NCI-H187 (cell line): ENCODE measurements at places on chromosomes 1 and 21.

GRCh38 chr1:227733309-227733705 lies 1.8 kb downstream of the JMJD4 start:
- no peak for DNase-seq

- no peak for DNase-seq
Observed at GRCh38 chr1:172764378-172764777, 105.5 kb downstream of the FASLG start.

DNA sequence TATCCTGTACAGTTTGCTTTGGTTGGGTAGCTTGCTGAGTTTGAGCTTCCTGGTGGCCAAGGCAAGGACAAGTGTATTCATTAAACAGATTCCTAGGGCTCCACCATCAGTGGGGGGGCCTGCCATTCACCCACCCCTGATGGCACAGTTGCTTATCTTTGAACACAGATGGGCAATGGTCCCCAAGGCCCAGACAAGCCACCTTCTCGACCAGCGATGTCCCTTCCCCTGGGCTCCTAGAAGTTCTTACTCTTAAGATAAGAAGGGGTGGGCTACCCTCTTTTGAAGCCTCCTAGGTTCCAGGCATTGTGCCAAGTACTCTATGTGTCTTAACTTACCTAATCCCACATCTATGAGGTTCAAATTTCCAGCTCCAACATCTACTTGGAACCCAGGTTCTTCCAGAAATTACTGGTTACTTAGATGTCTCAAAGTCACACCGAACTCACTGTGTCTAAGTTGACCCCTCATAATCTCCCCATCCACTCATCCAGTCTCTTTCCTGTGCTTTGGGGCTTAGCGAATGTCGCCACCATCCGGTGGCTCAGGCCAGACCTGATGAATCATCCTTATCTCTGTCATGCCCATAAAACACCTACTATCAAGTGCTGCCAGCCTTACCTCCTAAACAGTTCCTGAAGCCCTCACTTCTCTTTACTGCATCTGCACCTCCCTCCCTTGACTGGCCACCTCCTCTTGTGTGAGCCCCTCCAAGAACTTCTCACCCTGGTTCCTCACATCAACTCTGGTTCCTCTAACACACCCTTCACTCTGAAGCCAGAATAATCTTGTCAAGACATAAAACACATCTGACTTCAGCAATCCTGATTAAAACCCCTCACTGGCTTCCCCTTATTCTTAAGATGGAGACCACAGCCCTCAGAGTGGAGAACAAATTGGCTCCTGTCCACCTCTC lies 50.1 kb downstream of the KLHDC7A start:
- no peak for DNase-seq

GRCh38 chr1:110250008-110250407 lies 39.9 kb downstream of the KCNC4 start:
- DNase-seq: no peak

- no peak for DNase-seq
Observed at GRCh38 chr1:86741947-86742572, 37.7 kb downstream of the SH3GLB1 start.

DNA sequence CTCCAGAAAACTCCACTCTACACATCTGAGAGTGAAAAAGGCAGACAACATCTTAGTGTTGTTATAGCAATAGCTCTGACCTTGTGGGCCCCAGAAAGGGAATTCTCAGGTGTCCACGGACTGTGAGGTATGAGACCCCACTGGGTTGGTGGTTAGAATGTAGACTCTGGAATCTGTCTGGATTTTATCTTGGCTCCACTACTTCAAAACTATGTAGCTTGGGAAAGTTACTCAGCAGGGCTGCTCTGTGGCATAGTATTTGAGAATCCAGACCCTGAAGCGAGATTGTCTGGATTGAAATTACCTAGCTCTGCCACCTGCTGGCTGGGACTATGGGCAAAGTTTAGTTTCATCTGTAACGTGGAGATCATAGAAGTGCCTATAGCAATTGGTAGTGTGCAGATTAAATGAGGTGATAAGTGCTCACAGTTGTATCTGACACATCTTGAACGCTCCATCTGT lies 25.8 kb downstream of the PRDM2 start:
- DNase-seq: no peak

DNA sequence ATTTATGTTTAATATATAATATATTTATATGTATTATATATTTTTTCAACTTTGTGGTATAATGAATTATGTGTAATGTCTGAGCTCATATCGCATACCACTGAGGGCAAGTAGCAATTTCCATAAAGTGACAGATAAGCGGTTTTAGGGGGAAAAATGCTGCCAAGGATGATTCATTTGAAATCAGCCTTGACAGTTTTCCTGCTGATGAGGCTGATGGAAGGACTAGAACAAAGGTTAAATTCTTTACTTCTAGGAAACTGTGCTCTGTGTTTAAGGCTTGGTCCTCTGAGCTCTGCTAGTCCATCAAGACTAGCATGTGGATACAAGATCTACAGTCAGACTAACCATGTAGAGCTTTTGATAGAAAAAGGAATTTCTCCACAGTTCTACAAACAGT lies 19.3 kb upstream of the DDAH1 start:
- DNase-seq: no peak

DNA sequence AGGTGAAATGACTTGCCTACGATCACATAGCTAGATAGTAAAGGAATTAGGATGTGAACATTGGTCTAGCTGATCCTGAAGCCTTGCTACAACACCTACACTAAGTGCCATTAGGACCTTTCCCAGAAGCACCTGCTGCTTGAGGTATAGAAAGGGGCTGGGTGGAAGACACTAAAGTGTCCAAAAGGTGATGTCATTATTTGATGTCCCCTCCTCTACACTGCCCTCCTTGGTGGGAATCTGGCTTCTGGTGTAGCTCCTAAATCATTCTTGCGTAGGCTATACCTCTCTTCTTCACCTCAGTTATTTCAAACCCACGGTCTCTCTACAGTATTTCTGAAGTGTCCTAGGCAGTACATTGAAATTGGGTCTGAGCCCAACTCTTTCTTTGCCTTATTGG lies 132.5 kb upstream of the FGGY start:
- no peak for DNase-seq
